ENCODE measurements at places on chromosomes 2 and 18.

DNA sequence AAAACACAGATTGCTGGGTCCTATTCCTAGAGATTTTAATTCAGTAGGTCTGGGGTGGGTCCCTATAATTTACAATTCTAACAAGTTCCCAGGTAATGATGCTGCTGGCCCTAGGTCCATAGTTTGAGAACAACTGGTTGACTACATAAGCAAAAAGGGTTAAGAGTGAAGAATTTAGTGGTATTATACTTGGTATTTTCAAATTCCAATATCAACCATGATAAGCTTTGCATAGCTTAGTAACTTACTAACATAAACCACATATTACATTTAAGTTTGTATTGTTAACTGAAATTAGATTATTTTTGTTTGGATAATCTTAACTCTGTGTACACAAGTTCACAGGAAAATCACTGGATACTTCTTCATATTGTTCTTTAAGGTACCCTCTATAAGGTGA, 862.9 kb upstream of the ACVR2A start:
- DNase-seq: no peak

DNA sequence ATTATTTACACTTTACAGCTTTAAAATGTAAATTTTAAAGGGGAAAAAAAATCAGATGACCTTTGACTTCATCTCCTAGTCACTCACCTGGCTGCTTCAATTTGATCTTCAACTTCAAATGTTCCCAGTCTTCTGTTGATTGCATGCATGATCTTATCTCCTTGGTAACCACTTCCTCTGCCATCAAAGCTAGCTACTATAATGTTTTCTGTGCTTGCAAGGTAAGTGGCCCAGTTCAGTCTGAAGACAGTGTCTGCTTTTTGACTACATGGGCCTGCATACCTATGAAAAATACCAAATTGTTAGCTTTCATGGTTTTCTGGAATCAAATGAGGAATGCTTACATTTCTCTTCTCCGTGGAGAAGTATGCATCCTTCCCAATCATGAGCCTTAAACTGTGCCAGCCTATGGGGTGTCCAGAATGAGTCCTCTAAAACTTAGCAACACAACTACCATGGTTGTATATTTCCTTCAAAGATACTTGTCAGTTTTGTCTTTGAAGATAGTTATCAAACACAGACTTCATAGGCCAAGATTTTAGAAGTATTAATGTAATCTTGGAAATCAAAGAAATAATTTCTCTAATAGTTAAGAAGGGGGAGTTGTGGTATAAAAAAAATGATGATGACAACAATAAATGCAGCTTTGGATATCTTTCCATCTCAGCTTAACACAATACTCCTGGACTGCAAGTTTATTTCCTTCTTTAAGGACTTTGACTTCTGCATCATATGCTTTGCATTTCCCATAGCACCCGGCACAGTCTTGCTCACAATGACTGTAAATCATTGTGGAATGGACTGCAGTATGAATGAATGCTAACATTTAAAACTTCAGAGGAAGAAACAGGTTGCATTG, 62.1 kb downstream of the DPP4 start:
- no peak for DNase-seq

- no peak for DNase-seq
Measured at GRCh38 chr2:144995482-144995881, 475.6 kb upstream of the ZEB2 start.

GRCh38 chr2:72576459-72576858, 249.4 kb downstream of the EXOC6B start:
- no peak for DNase-seq

DNA sequence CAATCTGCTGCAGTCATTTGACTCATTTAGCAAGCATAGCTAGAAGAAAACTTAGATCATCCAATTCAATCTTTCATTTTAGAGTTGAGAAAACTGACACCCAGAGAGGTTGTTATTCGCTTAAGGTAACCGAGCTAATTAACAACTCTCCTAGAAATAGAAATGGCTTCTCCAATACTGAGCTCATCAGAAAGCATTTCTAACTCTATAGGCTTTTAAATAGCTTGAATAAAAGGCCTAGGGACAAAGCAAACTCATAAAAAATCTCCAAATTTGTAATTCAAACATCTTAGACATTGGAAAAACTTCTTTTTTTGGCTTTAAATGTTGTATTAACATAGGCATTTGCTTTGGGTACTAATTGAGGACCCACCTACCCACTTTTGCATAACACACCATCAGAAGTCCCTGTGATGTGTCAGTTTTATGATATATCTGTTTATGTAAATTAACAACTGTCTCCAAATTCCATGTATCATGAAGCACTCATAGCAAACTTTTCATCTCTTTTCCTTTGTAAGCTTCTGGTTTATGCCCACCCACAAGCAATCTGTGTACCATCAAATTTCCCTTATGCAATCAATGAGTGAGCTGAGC, 343.9 kb upstream of the CHST9 start:
- no peak for DNase-seq

DNA sequence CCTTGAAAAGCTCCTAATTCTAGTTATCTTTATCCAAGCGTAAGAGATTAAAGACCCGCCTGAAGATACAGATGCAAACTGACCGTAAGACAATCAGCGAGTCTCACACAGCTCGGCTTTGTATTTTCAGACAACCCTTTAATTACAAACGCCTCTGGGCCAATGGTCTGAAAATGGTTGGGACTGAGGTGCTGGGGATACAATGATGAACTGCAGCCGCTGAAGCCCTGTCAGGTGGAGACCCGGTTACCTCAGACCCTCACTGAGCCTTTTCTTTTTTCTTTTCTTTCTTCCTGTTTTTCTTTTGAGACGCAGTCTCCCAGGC, 715 bp upstream of the CFAP36 start:
- no peak for DNase-seq
